Esophagus squamous epithelium (tissue), 5 donors: ENCODE measurements at places on chromosomes 2 and 18. TPM values are rescaled to one million over a fixed set of nuclear protein-coding genes. Genes with fewer than 3 reads are reported as not detected.

The NTSR2 gene
- not detected for total RNA-seq

The ARHGAP28 gene
- total RNA-seq: 2.6 TPM

The SLC5A7 gene
- not detected for total RNA-seq

The SESTD1 gene
- 20.1 TPM for total RNA-seq

The GALNT3 gene
- 30.9 TPM for total RNA-seq

The SLC35G4 gene
- total RNA-seq: not detected

The MAL gene
- 472 TPM for total RNA-seq

The HOXD3 gene
- total RNA-seq: 1.5 TPM

The POTEI gene
- not detected for total RNA-seq

The SH3YL1 gene
- 64.9 TPM for total RNA-seq

The DYSF gene
- total RNA-seq: 3.0 TPM

The ACTG2 gene
- total RNA-seq: 110 TPM

GRCh38 chr2:30346471-30347169, 100.4 kb upstream of the LCLAT1 start:
- H3K27me3 ChIP-seq: no peaks in the 10 kb centered on the region
- DNase-seq: no peak
- H3K4me3 ChIP-seq: no peak overlapping the region

GRCh38 chr18:14769381-14769780, 21.4 kb downstream of the ANKRD30B start:
- H3K4me1 ChIP-seq: no peaks in the 10 kb centered on the region
- no peaks in the 10 kb centered on the region for H3K36me3 ChIP-seq
- H3K4me3 ChIP-seq: no peak overlapping the region

- no peak for DNase-seq
- no peaks in the 10 kb centered on the region for H3K36me3 ChIP-seq
- no peaks in the 10 kb centered on the region for H3K4me1 ChIP-seq
- no peaks in the 10 kb centered on the region for H3K27me3 ChIP-seq
- no peak overlapping the region for H3K27ac ChIP-seq
These were observed 133.4 kb upstream of the REG3A start for GRCh38 chr2:79292958-79293315.

GRCh38 chr2:219451661-219452360, 17.2 kb downstream of the SPEG start:
- H3K4me3 ChIP-seq: no peak overlapping the region
- no peaks in the 10 kb centered on the region for H3K36me3 ChIP-seq
- peaks cover 10% of the 10 kb centered on the region for H3K4me1 ChIP-seq
- DNase-seq: no peak

GRCh38 chr2:109377976-109378375, 235.8 kb downstream of the SEPTIN10 start:
- no peaks in the 10 kb centered on the region for H3K36me3 ChIP-seq
- no peak for DNase-seq
- H3K27me3 ChIP-seq: no peaks in the 10 kb centered on the region
- no peak overlapping the region for H3K27ac ChIP-seq

DNA sequence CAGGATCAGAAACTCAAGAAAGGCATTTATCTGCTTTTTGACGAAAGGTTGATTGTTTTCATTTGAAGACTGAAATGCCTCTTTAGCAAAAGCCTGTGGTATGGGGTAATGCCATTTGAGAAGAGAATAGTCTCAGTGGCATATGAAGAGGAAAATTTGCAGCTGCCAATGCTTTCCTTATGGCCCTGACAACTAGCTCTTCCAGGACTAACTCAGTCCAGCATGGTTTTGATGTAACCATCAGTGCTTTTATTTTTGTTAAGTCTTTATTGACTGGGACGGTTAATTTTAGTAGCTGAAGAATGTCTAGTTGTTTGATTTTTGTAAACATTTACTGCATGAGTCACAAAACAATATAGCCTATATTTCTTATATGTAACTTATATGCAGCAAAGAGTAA, 158.4 kb downstream of the LNPK start:
- H3K27me3 ChIP-seq: no peaks in the 10 kb centered on the region
- no peak overlapping the region for H3K27ac ChIP-seq
- H3K4me3 ChIP-seq: no peak overlapping the region
- no peaks in the 10 kb centered on the region for H3K36me3 ChIP-seq
- no peak for DNase-seq

GRCh38 chr2:38862476-38862875, 13.3 kb downstream of the DHX57 start:
- H3K36me3 ChIP-seq: peaks cover 75% of the 10 kb centered on the region
- H3K27me3 ChIP-seq: no peaks in the 10 kb centered on the region
- DNase-seq: no peak

GRCh38 chr2:240551811-240552210, 6.0 kb downstream of the ANKMY1 start:
- H3K4me3 ChIP-seq: no peak overlapping the region
- H3K4me1 ChIP-seq: peaks cover under 1% of the 10 kb centered on the region

DNA sequence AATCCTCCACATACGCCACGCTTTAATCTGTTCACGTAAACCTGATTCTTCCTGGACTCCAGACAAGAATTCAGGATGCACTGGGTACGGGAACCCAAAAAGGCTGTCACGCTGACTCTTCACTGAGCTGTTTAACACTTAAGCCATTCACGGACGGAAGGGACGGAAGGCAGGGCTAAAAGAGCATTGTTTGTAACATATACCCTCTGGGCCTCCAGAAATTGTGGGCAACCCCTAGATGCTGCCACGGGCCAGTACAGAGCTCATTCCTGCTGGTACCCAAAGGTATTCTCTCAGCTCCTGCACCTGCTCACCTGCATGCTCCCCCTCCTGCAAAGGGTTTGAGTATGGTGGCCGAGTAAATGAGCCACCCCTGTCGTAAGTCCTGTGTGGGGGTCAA, 45.6 kb upstream of the RMP24 start:
- H3K4me3 ChIP-seq: no peak overlapping the region
- no peaks in the 10 kb centered on the region for H3K36me3 ChIP-seq

DNA sequence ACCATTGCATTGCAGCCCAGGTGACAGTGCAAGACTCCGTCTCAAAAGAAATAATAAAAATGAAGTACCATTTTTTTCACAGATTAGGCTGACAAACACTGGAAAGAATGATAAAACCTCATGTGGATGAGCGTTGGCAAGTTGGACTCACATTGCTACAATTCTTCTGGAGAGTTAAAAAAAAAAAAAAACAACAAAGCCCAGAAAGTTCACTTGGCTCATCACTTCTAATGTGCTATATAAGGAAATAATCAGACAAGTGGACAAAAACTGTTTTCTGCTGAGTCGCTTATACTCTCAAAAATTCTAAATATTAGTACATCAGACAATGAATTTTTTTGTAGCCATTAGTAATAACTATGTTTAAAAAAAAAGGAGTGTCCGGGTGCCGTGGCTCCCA, 38.4 kb downstream of the PKP4 start:
- H3K4me1 ChIP-seq: peaks cover 13% of the 10 kb centered on the region
- no peak for DNase-seq
- no peak overlapping the region for H3K4me3 ChIP-seq
- no peaks in the 10 kb centered on the region for H3K27me3 ChIP-seq

GRCh38 chr18:75607701-75608100, 180.2 kb upstream of the SMIM21 start:
- no peaks in the 10 kb centered on the region for H3K36me3 ChIP-seq
- no peak for DNase-seq
- H3K27me3 ChIP-seq: no peaks in the 10 kb centered on the region
- H3K4me1 ChIP-seq: no peaks in the 10 kb centered on the region
- H3K27ac ChIP-seq: no peak overlapping the region

DNA sequence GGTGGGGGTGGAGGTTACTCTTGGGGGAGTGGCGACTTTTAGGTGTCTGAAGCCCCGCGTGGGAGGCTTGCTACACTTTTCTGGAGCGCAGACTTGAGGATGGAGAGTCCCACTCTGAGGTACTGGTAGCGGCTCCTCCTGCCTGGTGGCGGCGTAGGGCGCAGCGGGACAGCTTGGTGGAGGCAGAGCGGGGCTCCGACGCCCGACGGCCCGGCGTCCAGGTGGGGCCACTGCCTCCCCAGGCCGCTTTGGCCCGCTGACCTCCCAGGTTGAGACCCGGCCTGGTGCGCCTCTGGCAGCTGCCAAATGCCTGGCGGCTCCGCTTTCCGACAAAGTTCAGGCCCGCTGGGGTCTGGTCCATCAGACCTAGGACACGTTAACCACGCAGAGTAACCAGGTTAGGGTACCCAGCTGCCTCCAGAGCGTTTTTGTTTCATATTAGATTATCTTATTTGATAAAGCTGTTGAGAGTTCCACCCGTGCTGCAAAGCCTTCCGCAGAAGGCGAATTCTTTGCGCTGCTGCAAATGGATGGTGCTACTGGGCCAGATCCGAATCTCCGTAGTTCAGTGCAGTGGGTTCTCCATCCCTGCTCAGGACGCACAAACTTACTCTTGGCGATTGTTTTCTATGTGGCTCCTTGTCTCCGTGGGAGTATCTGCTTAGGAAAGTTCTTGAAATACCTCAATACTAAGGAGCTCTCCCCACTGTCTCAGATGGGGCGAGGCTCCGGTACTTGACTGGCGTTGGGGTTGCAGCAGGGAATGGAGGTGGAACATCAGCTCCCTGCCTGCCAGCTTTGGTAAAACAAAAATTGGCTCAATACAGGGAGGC, 405.9 kb downstream of the XIRP2 start:
- H3K27ac ChIP-seq: no peak overlapping the region
- DNase-seq: no peak
- H3K36me3 ChIP-seq: no peaks in the 10 kb centered on the region
- no peaks in the 10 kb centered on the region for H3K27me3 ChIP-seq

GRCh38 chr2:109324861-109325260, 195.9 kb downstream of the SH3RF3 start:
- H3K36me3 ChIP-seq: no peaks in the 10 kb centered on the region
- no peaks in the 10 kb centered on the region for H3K27me3 ChIP-seq
- peak overlapping the region; percentile 72 for H3K27ac ChIP-seq
- H3K4me1 ChIP-seq: peaks cover 7% of the 10 kb centered on the region

DNA sequence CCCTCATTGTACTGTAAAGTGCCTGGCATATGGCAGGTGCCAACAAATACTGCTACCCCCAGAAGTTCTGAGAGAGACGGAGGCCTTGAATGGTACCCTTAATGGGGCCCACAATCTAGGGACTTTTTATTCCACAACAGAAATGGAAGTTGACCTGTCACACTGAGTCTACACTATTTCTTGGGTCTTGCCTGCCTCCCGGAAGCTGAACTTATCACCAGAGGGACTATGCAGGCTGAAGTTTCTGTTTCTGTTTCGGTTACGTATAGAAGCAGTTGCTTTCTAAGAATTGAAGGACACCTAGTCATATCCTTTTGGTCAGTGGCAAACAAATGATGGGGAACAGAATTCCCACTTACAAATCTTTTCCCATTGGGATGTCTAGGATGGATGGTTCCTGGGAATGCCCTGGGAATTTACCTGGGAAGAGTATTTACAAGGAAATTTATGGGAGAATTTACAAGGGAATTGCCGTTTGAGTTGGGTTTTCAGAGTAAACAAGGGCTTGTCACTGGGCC, 74.2 kb downstream of the HS1BP3 start:
- no peak for DNase-seq
- H3K27me3 ChIP-seq: no peaks in the 10 kb centered on the region
- H3K27ac ChIP-seq: no peak overlapping the region
- H3K4me3 ChIP-seq: no peak overlapping the region
- H3K36me3 ChIP-seq: no peaks in the 10 kb centered on the region

- peaks cover 74% of the 10 kb centered on the region for H3K4me1 ChIP-seq
- DNase-seq: no peak
- no peaks in the 10 kb centered on the region for H3K27me3 ChIP-seq
- H3K4me3 ChIP-seq: peak overlapping the region; percentile 68
These were observed 447 bp downstream of the RETSAT start for GRCh38 chr2:85353876-85354285.

- no peaks in the 10 kb centered on the region for H3K36me3 ChIP-seq
- H3K27me3 ChIP-seq: no peaks in the 10 kb centered on the region
- H3K27ac ChIP-seq: no peak overlapping the region
- no peak overlapping the region for H3K4me3 ChIP-seq
These were observed 42.3 kb downstream of the AQP12A start for GRCh38 chr2:240733803-240734495.

DNA sequence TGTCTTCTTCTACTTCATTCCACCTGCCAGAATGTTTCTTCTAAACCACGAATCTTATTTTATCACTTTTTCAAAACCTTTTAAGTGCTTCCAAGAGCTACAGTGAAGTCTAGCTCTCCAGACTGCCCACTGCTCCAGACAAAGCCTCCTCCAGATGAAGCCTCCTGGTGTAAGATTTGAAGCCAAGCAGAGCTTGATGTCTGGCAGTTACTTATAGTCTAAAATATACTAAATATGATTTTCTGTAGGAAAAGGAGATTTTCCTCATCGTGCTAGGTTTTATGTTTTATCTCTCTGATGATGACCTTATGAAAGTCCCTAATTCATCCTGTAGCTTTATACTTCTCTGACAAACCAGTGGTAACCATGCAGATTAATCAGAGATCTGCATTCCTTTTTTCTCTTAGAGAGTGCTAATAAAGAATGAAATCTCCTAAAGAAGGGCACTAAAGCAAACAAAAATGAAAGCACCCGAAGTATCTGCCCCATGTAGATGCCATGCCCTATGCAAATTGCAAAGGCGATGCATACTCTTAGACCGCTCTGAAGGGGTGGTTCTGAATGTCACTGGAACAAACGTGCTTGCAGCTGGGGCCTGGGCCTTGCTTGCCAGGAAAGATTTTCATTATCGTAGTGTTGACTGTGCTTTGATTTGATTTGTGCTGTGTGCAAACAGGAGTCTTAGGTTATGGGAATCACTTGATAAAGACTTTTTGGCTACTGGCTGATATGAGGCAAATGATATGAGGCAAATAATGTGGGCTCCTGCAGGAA, 314.2 kb downstream of the PID1 start:
- no peak for DNase-seq
- no peak overlapping the region for H3K27ac ChIP-seq
- H3K36me3 ChIP-seq: no peaks in the 10 kb centered on the region
- H3K4me3 ChIP-seq: no peak overlapping the region
- H3K27me3 ChIP-seq: no peaks in the 10 kb centered on the region
